Breast epithelium (tissue), 4 donors: ENCODE measurements at places on chromosomes 4 and X.

GRCh38 chr4:120055162-120055561 lies 11.5 kb downstream of the MAD2L1 start:
- DNase-seq: no peak

DNA sequence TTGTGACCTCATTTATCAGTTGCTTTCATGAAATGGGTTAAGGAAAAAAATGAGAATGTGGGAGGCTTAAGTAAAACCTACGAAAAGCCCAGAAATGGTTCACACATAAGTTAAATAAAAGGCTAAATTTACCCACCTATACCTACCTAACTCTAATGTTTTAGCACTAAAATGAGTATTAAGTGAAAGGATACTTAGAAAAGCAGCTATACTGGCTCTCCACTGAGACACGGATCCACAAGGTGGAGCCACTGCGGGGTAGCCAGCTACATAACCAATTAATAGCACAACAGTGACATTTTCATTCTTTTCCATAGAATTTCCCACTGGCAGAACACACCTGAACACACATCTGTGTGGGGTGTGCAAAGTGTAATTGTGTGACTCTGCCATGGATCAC lies 101.9 kb downstream of the MAML3 start:
- DNase-seq: no peak

DNA sequence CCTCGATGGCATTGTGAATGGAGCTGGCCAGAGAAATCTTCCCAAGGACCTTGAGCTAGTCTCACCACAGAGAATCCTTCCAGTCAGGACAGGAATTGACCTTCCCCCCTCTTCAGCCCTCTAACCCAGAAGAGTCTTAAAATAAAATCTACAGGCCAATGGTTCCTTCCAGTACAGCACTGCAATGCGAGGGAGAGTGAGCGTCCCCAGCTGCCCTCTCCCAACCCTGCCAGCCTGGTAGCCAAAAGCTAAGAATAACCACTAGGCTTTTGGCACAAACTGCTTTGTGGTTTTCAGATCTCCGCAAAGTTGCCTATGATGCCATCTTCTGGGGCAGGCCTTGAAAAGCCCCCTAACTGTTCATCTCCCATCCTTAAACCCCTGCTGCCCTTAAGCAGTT lies 175.1 kb downstream of the AR start:
- DNase-seq: no peak

DNA sequence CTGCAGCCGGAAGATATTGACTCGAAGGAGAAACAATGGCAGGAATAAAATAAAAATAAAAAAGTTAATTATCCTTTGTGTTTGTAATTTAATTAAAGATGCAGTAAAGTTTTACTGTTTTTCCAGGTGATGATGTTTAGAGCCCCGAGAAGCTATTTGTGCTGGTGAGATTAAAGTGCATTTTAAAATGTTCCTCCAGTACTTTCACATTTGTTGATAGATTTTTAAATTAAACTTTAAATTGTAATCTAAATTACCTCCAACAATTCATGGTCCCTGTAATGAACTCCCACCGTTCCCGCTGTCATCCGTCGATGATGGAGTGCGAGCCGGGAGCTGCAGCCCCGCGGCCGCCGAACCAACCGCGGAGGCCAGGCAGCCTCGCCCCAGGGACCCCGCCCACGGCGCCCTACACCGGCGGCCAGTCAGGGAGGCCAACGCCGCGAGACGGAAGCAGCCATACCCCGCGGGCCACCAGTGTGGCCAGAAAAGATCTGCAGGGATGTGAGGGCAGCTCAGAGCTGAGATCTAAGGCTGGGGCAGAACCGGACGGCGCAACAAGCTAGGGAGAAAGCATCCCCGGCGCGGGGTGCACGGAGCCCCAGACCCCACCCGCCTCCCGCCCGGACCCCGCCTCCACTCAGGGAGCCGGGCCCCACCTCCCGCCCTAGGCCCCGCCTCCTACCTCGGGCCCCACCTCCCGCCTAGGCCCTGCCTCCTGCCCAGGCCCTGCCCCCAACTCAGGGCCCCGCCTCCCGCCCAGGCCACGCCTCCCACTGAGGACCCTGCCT lies 104.0 kb downstream of the FAM53A start:
- no peak for DNase-seq

DNA sequence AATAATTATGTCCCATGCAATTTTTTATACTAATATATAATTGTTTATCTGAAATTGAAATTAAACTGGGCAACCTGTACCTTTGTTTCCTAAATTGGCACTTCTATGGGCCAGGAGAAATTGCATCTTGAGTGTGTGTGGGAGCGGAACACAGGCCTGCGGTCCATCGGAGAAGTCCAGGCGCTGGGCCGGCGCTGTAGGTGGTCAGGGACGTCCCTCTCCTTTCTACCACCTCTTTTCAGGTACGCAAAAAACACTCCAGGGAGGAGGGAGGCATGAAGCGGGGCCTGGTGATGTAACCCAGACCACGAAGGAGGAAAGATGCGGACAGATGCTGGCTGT lies 717 bp downstream of the MGAT4D start:
- DNase-seq: no peak
